ENCODE measurements at places on chromosomes 7 and 10.

- peak; percentile 56 for DNase-seq
Measured at GRCh38 chr7:50782375-50783208, at the start of gene GRB10. GRB10 (minus strand) TSS chr7:50782896; CDS start chr7:50732322, 50,574 bp downstream.

GRCh38 chr7:94998266-94999068, 91.1 kb downstream of the PPP1R9A start:
- no peak for DNase-seq

DNA sequence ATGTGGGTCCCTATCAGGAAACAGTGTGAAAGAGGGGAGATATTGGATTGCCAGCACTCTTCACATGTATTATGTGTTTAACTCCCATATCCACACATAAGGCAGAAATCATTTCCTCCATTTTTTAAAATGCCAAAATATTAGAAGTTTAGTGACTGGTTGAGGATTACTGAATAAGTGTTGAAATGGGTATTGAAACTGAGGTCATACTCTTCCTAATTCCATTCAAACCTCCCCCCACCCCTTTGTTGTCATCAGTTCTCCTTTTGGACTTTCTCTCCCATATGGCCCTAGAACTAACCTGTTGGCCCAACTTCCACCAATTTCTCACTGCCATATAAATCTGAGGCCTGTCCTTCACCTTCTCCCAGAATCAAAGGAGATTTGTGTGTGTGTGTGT, 81.6 kb downstream of the EVX1 start:
- DNase-seq = no peak

- DNase-seq = no peak
Measured at GRCh38 chr10:89025453-89025852, 34.9 kb downstream of the FAS start.

- DNase-seq = no peak
Measured at GRCh38 chr7:77269360-77270093, 69.9 kb upstream of the FGL2 start.

DNA sequence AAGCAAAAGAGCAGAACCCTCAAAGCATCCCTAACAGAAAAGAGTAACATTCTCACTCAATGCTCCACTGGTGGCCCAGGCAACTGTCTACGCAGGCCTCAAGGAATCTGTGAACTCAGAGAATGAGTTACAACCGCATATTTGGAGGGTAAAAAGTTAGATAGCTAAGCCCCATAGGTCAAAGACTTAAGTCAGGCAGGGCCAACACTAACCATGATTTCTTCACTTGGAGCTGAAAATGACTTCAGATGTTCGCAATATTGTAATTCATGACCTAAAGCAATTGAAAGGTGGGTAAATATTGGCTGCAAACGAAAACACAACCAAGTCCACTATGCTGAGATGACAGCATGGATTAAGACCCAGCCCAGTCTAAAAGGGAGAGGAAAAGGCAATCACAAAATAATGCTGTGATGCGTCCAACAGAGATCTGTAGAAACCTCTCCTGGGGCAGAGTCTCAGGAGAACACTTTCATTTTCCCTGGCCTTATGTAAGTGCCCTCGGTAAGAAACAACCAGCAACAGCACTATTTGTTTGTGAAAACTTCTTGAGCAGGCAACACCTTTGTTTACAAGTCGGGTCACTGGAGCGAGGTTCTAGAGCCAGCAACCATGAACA, 176.5 kb downstream of the TNS3 start:
- no peak for DNase-seq

- DNase-seq = no peak
Measured at GRCh38 chr10:78738861-78739260, 329.9 kb upstream of the ZMIZ1 start.

- no peak for DNase-seq
Measured at GRCh38 chr7:38339953-38340819, 66.8 kb upstream of the TARP start.

DNA sequence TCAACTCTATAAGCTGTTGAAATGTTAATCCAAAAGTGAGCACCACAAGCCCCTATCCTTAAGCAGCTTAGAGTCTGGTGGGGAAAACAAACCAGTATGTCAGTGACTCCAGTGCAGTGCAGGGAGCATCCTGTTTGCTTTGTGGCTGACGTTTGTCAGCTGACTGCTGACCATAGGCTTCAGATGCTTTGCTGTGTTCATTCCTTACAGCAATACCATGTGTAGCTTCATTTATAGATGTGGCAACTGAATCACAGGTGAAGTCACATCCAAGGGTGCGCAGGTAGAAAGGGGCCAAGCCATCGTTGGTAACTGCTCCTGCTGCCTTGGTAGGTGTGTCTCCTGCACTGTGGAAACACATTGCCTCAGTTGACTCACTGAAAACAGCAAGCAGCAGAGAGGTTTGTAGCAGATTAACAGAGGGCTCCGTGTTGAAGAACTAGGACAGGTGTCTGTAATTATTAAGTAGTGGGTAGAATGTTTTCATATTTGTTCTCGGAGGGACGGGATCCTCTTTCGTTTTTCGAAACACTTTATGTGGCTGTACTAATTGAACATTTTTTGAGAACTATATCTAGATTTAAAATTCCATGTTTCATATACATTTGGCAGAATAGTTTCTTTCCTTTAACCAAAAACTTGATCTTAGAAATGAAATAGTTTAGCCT, 2.0 kb downstream of the INSIG1 start:
- no peak for DNase-seq

GRCh38 chr7:43568529-43568928, 14.4 kb upstream of the STK17A start:
- no peak for DNase-seq

DNA sequence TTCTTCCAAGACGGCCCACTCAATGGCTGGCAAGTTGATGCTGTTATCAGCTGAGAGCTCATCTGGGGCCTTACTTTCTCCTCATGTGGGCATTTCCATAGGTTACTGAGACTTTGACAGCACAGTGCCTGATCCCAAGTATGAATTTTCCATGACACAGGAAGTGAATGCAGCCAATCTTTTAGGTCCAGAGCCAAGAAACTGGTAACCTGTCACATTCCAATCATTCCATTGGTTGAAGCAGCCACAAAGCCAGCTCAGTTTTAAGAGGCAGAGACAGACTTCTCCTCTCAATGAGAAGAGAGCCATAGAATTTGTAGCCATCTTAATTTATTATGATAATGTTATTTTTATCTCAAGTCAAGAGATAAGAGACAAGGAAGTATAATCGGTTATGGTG, 775.5 kb downstream of the CNTNAP2 start:
- DNase-seq = peak; percentile 84

- DNase-seq = no peak
Measured at GRCh38 chr10:64070241-64070640, 549.0 kb downstream of the REEP3 start.

GRCh38 chr7:31613604-31614003, 73.4 kb upstream of the PPP1R17 start:
- no peak for DNase-seq

GRCh38 chr10:48231178-48231577, 43.3 kb downstream of the FRMPD2 start:
- no peak for DNase-seq

DNA sequence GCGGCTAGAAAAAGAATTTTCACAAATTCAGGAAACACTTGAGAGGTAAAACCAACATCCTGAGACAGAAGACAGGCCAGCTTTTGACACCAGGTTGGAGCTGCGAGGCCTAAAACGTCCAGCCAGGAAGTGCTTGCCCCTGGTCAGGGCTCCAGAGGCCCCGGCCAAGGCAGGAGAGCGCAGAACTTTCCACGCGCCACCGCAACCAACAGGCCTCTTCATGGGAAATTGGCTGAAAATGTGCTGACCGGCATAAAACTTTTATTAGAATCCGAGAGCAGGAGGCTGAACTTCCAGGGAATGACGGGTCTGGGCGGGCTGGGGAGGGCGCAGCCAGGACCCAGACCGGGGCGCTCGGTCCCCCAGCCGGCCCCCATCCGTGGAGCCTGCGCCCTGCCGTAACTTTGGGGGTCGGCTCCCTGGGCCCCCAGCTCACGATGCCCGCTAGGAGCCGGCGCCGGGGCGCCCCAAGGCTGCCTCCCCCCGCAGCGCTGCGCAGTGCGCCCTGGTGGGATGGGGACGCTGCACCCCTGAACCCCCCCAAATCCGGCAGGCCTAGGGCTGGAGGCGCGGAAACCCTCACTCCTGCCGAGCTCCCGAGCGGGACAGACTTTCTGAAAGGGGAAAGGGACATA, 414.0 kb upstream of the MKI67 start:
- DNase-seq = peak; percentile 39

- peak; percentile 35 for DNase-seq
Measured at GRCh38 chr7:31432176-31432575, 81.7 kb upstream of the ITPRID1 start.

- no peak for DNase-seq
Measured at GRCh38 chr7:16754856-16755317, 1.3 kb downstream of the TSPAN13 start.

GRCh38 chr10:119253433-119254174, 46.2 kb downstream of the GRK5 start:
- peak; percentile 91 for DNase-seq

DNA sequence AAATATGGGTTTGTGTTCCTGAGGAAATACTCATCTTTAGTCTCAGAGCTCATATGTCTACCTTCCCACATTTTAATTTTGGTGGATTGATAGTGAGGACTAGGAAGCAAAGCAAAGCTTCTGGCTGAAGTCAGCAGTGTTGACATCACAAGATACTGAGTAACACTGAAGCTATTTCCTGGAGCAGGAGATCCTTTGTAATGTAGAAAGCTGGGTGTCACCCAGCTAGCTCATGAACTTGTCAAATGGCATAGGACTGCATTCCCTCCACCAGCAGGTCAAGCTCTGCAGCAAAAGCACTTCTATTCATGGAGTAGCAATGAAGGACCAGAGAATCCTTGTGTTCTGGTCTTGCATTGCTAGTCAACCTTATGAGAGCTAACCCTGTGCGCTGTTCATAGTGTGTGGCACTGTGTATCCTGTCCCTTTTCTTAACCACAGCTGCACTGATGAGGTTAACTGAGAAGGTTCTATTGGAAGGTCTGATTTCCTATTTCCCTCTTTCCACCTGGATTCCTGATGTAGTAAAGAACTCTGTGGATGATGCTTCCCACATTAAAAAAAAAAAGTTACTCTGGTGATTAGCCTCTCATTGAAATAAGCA, 94.8 kb upstream of the ZNF804B start:
- peak; percentile 96 for DNase-seq

DNA sequence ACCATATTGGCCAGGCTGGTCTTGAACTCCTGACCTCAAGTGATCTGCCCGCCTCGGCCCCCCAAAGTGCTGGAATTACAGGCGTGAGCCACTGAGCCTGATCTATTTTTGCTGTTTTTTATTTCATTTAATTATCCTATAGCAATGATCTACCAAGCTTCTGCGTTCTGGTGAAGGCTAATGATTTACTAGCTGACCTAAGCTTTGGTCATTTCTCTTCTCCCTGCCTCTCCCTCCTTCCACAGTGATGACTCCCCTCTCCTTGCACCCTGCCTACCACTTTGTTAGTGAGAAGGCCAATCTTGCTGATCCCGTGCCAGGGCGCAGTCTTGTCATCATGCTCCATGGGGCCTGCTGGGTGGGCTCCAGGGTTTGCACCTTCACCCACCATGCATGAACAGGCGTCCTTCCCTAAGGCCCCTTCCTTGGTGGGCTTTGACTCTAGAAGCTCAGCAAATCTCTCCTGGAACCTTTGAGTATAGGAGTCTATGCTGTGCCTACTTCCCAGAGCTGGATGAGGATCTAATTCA, 11.9 kb upstream of the ZCCHC24 start:
- DNase-seq = no peak

DNA sequence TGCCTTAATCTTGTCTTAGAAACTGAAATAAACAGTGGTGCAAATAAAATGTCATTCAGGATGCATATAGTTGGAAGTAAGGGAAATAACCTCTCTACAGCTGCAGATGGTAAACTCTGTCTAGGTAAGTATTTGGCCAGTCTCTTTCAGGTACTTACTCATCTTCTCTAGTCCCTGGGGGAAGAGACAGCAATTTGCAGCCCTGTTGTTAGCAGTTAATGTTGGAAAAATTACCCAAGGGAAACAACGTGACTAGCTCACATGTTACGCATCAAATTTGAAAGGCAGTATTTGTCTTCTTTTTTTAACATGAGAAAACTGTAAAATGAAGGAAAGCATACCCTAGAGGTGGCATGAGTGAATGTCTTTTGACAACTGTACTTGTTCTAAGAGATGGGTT, 3.2 kb upstream of the HUS1 start:
- no peak for DNase-seq

DNA sequence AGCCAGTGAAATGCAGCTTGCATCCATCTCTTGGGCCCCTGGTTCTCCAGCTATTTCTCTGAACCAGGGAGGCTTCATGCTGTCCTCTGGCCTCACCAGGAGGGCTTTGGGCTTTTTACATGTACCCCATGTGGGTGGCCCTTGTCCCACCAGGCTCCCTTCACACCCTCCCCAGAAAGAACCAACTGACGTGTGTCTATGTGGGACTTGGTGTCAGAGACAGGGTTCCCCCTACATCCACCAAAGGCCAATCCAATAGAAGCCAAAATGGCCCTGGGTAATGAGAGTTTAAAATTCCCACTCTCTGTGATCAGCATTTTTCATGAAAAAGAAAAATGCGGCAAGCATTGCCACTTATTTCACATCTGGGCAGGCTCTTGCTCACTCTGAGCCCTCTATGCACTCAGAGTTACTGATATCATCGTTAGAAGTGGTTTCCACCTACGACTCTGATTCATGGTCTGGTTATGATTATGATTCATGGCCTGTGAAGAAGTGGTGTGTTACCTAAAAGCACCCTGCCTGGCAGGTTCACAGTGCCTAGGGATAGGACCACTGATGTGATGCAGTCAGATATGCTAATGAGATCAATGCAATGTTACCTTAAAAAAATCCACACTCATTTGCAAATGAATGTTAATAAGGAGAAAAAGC, 133.5 kb downstream of the BUB3 start:
- no peak for DNase-seq

DNA sequence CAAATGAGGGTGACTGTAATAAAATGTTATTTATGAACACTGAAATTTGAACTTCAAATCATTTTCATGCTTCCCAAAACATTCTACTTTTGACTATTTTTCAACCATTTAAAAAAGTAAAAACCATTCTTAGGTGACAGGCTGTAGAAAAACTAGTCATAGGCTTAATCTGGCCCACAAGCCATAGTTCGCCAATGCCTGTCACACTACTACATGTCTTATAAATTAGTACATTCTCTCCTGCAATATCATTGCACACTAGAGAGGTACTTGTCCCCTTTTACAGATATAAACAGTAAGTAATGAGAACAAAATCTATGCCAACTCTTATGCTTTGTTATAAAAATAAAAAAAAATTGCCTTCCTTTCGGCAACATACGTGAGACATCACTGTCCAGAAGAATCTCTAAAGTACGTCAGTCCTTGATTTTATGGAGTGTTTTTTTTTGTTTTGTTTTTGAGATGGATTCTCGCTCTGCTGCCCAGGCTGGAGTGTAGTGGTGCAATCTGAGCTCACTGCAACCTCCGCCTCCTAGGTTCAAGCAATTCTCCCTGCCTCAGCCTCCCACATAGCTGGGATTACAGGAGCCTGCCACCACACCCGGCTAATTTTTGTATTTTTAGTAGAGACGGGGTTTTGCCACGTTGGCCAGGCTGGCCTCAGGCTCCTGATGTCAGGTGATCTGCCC, 23.2 kb downstream of the UPF2 start:
- DNase-seq = no peak

- DNase-seq = peak; percentile 60
Measured at GRCh38 chr10:53601260-53601875, 828.8 kb upstream of the MBL2 start.

- no peak for DNase-seq
Measured at GRCh38 chr7:74084722-74085578, 1.3 kb downstream of the LIMK1 start.

GRCh38 chr7:81527651-81528050, 242.2 kb downstream of the HGF start:
- peak; percentile 16 for DNase-seq

- DNase-seq = no peak
Measured at GRCh38 chr7:9822458-9823290, 1151.0 kb upstream of the PHF14 start.
